ENCODE measurements at places on chromosomes 7 and 10.

DNA sequence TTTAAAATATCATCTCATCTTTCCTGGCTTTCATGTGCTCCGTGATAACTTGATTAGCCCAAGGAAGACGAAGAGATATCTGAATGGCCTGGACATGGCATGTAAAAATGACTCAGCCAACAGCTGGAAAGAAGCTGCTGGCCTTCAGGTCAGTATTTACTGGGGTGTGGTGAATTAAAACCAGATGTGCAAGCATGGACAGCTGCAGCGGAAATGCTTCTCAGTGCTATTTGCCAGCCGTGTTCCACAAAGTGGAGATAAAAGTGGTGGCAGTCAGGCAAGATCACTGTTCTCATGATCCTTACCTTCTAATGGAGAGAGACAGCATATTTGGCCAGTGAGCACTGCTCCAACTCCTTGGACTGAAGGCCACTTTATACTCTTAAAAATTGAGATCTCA is 203.1 kb upstream of the VSTM2A start:
- no peak for DNase-seq

- DNase-seq, result no peak
Observed at GRCh38 chr7:13708670-13709069, 280.8 kb downstream of the ETV1 start.

- DNase-seq, result no peak
Observed at GRCh38 chr7:2507917-2508306, 11.7 kb upstream of the LFNG start.

GRCh38 chr10:15482156-15482555 is 111.1 kb upstream of the FAM171A1 start:
- no peak for DNase-seq

- DNase-seq, result no peak
Observed at GRCh38 chr10:79948976-79949722, at the start of gene SFTPD. TSS of gene SFTPD (minus strand) at chr10:79949105. CDS start at chr10:79946659, 2,446 bp downstream.

DNA sequence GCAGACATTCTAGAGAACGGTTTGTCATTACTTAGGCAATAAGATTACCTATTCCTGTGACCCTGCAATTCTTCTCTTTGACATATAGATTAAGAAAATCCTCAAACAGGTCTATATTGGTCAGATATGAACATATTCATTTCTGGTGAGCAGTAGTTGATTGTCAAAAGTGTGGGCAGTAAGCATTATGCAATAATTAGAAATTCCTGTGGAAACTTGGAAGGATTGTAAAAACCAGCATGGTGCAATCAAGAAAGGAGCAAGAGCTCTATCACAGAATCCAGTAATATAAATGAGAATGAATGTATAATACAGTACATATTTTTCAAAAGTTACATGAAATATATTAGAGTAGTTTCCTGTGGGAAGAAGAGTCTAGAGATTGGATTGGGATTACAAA is 406.5 kb downstream of the SUGCT start:
- no peak for DNase-seq

DNA sequence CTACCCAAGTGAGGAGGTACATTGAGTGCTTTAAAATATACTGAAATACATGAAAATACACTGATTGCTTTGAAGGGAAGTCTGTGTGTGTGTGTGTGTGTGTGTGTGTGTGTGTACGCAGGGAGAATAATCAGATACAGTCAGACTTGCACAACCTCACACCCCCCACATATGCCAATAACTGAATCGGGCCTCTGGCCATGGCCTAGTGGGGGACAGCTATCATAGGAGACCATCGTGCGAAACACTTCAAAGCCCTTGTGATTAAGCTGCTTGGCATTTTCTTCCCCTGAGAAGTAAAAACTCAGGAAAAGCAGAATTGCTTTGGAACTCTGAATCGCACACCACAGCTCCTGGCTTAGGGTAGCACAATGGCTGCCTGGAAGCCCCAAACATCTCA is 135.1 kb downstream of the C10orf105 start:
- DNase-seq, result no peak

GRCh38 chr7:73451780-73452398 is 18.3 kb downstream of the FZD9 start:
- peak; percentile 48 for DNase-seq

GRCh38 chr7:17665029-17665428 is 275.3 kb downstream of the SNX13 start:
- no peak for DNase-seq

GRCh38 chr10:61779950-61780659 is 117.4 kb downstream of the CABCOCO1 start:
- DNase-seq, result no peak

DNA sequence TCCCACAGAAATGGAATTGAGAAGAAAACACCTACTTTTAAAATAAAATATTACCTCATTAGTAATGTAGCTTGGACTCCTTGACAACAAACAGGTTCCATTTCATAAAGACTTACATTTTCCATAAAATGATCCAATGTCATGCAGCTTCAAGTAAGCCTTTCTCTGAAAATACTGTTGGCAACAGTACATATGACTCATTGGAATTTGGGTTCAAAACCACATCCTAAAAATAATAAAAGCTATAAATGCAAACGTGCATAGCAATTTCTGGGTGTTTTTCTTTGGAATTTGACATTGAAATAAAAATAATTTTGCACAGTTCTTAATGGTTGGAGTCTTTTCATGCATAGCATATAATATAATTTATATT is 47.9 kb downstream of the FHIP2A start:
- DNase-seq, result no peak

DNA sequence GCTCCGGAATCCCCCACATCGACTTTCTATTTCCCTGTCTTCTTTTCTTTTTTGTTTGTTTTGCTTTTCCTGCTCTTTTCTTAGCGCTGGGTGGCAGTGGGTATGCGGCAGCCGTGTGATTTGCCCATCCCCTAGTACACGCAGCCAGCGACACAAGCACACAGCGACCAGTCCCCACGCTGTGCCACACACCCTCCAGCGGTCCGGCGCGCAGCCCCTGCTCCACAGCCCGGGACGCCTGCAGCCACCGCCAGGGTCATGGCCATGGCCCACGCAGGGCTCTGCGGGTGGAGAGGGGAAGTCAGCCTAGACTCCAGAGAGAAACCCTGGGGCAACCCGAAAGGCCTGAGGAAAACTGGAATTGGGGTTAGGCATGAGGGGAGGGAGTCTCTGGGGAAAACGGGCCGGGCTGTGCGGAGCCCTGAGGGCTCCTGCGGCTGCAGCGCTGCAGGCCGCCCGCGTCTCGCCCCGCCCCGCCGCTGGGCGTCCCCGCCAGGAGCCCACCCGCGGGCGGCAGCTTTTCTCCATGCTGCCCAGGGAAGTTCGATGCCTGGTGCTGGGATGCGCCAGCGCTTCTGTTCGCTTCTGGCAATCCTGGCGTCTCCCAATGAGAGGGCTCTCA is 2.5 kb downstream of the CHRM2 start:
- DNase-seq, result no peak

GRCh38 chr10:74460812-74461211 is 309.8 kb downstream of the ADK start:
- DNase-seq, result no peak

DNA sequence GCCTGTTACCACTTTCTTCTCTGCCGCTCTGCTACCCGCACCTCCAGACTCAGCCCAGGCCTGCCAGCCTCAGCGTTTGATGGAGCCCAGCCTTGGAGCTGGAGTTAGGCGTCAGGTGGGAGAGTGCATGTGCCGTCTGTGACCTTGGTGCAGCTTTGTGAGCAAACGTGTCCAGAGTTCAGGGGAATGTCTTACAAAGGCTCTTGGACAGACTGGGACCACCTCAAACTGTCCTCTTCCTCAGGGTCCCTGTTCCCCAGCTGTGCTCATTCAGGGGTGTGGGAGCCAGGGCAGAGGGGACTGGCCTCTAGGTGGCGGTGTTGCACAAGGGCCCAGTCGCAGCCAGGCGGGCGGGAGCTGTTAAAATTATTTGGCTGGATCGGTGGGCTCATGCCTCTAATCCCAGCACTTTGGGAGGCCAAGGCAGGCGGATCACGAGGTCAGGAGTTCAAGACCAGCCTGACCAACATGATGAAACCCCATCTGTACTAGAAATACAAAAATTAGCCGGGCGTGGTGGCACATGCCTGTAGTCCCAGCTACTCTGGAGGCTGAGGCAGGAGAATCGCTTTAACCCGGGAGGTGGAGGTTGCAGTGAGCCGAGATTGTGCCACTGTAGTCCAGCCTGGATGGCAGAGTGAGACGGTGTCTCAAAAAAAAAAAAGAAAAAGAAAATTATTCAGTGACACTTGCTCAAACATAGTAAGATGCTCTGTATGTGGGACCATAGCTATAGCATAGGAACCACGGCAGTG is 89.2 kb downstream of the ADCY1 start:
- no peak for DNase-seq

DNA sequence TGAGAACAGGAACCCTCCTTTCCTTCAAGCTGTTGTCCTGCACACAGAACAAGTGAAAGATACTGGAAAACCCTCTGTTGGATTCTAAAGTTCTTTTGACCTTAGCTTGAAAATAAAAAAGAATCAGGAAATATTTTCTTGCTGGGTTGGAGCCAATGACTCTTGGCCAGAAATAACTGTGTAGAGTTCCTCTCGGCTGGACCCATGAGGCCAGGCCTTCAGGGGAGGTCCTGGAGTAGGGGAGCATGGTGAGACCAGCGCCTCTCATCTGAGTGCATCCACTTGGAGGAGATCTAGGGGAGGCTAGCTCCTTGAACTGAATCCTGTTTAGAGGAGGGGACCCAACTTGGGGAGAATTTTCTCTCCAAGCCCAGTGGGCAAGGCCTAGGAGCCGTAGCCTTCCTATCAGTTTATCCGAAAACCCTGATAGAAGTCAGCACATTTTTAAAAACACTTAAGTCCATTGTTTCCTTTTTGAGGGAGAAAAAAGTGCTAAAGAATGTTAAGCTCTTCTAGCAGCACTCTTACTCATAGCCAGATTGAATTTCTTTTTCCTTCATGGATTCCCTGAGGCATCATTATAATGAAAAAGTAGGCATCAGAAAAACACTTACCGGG is 635.7 kb upstream of the ANKRD30A start:
- no peak for DNase-seq

DNA sequence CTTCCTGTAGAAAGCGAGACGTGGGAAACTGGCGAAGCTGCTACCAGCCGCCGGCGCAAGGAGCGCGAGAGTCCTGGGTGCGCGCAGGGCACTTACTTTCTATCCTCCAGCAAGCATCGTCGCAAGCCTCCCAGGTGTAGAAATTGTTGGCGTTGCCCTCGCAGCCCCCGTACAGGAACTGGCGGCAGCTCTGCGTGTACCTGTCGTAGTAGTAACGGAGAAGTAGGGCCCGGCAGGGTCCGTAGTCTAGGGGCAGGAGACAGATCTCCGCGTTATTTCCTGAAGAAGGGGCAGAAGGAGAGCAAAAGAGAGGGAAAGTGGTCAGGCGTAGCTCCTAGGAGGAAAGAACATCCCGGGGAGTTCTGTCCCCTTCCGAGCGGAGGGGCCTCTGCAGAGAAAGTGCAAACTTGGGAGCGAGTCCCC is 501 bp downstream of the TFPI2 start:
- no peak for DNase-seq

GRCh38 chr7:140059273-140060242 is 3.2 kb downstream of the PARP12 start:
- DNase-seq, result no peak

DNA sequence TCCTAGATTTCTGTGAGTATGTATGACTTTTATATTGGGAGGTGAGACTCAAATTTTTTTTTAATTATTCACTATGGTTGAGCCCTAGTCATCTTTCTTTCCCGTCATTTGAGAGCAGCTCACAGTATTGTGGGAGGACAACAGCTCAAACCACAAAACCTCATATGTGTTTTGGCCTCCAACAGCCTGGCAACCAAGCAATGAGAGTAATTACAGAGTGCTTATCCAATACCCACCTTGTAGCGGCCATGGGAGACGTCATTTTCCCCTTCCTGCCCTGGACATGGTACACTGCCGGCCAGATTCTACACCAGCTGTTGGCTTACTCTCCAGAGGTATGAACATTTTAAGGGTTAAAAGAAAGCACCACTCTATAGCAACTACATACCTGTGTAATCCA is 49.1 kb downstream of the DOCK4 start:
- no peak for DNase-seq

- DNase-seq, result no peak
Observed at GRCh38 chr7:113204415-113204814, 86.1 kb upstream of the SMIM30 start.

DNA sequence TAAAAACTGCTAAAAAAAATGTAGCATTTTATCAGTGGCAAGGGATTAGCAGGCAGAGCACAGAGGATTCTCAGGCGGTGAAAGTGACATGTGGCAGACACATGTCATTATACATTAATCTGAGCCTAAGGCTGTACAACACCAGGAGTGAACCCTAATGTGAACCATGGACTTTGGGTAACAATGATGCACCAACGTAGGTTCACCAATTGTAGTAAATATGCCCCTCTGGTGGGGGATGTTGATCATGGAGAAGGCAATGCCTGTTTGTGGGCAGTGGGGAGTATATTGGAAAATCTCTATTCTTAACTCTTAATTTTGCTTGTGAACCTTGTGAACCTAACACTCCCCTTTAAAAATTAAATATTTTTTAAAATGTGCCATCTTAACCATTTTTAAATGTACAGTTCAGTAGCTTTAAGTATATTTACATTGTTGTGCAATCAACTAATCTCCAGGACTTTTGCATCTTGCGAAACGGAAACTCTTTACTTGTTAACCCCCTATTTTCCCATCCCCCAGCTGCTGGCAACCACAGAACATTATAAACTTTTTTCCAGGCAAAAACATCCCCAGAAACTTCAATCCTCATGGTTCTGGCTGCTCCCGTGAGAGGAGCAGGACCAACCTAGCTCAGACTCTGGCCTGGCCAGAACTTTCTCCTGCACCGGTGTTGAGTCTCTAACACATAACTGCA is 29.9 kb downstream of the LRRC20 start:
- DNase-seq, result no peak

DNA sequence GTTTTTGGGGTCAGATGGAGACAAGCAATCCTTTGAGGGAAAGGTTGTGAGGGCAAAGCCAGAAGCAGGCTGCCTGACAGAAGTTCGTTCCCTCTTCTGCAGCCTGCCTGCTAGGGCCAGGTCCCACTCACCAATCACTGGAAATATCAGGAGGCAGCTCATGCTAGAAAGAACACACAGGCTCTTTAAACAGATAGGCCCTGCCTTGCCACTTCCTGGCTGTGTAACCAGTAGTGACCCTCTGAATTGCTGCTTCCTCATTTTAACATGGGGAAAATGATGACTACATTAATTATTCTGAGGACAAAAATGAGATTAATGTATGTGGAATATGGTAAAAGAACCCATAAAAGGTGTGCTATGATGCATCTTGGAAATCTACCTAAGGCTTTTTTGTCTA is 50.5 kb upstream of the MRLN start:
- no peak for DNase-seq

- no peak for DNase-seq
Observed at GRCh38 chr7:139084709-139085108, 24.8 kb downstream of the ZC3HAV1 start.

DNA sequence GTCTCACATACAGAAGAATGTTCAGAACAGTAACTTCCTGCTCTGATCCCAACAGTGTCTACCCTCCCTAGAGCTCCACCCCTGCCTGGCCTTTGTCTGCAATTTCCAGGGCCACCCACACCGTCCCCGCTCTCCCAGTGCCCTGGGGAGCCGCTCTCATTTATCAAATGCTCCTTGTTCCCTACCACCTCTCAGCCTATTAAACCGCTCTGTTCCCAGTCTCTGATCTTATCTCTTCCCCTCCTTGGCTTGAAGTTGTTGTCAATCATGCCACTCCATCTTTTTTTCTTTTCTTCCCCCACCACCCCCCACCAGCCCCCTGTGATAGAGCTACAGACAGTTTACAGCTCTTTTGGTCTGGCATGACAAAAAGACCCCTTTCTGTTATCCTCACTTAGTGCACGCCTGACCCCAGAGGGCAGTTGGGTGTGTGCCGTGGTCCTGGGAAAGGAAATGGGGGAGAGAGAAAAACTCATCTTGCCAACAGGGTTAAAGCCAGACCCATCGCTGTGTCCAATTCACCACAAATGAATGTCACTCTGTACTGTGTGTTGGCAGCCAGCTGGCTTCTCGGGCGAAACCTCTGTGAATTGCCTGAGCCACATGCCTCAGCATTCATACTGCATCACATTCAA is 28.8 kb upstream of the HECTD2 start:
- peak; percentile 10 for DNase-seq

Measured in putamen (tissue), 1 donor.